ENCODE measurements at places on chromosomes 4 and X.

DNA sequence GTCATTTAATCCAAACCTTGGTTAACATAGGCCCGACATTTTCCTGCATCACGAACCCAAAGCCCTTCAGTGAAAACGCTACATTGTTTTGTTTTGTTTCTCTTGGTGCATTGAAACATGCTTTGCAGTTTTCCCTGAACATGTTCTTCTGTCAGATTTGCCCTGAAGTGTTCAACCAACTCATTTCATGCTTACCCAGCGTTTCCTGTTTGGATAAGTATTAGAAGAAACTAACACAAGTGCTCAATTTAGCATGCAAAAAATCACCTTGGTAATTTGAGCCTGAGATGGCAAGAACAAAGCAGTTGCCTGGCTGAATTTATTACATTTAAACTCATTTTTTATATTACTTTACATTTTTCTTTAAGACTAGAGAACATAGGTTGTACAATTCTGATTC lies 160.1 kb upstream of the VCX3A start:
- DNase-seq, result no peak

GRCh38 chr4:133759428-133759827 lies 442.2 kb downstream of the PABPC4L start:
- no peak for DNase-seq

DNA sequence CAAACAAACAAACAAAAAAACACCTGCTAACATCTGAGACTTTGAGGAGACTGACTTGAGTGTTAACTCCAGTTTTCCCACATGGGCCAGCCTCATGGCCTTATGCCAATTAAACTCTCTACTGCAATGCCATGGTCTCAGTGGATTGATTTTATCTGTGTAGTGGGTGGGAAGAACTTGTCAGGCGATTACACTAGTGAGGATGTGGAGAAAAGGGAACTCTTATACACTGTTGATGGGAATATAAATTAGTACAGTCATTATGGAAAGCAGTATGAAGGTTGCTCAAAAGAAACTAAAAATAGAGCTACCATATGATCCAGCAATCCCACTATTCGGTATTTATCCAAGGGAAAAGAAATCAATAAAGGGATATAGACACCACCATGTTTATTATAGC lies 12.8 kb upstream of the XIAP start:
- no peak for DNase-seq

DNA sequence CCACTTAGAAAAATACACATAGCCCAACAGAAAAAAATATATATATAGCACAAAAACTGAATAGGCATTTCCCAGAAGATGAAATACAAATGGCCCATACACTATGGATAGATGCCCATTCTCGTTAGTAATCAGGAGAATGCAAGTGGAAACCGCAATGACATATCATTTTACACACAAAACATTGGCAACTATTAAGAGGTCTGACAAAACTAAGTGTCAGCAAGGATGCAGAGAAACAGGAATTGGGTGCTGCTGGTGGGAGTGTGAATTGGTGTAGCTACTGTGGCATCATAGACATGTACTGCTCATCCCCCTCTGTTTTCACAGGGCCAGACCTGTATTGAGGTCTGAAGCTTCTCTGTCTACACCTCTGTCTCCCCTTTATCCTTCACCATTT lies 320.0 kb downstream of the IDS start:
- peak; percentile 42 for DNase-seq

DNA sequence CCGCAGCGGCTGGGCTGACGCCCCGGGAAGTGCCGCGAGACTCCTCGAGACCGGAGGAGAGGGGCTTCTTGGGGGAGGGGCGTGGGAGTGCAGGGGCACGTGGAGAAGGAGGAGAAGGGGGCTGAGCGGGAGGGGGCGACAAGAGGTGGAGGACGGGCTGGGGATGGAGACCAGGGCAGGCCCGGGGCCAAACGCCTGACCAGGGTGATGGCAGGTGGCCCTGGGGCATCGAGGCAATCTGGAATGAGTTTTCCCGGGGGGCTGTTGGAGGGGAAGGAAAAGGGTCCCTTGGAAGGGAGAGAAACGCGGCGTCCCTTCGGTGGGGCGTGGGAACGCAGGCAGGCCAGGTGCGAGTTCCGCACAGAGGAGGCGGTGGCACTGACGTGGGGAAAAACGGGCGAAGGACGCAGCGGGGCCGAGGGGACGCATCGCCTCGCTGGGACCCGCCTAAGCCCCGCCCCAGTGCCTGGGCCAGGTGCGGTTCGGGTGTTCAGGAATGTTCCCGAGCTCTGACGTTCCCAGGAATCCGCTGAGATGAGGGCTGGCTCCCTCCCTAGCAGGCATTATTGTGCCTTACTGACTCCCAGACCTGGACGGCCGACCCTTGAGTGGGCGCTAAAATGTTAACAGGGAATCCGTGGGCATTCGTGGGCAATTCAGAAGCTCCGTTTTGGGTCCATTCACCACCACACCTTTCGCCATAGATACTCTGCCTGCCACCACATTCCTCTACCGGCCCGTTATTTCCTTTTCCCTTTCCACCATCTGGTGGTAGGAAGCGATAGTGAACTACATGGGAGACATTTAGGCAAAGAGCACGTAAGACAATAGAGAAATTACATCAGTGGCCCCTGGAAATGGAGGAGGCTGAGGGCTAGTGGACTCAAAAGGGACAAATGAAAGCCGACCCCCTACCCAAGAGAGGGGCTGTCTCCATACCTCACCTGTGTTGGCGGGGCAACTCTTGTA lies 795 bp upstream of the SH3KBP1 start:
- DNase-seq, result peak; percentile 86

DNA sequence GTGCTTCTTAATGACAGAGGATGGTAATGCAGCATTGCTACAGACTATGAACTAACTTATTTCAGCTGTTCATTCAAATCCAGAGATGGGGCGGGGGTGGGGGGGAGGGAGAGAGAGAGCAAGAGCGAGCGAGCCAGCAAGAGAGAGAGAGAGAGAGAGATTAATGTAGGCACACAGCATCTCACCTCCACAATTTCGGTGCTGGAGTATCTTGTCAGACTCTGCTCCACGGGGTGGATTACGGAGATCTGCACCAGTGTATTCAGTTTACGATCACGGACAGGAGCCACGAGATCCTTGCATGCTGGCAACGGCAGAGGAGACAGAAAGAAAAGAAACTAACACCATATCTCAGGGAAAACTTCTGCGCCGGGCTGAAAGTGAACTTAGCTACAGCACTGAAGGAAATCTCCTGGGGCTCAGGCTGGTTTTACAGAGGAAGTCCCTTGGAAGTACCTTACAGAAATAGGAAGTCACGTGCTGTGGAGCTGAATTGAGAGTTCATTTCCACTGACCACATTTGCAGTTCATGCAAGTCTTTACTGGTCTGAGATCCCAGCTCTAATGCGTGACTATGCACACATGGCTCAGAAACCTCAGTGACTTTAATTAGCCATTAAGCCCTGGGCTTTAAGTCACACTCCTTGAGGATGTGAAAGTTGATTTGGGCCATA lies 440.9 kb downstream of the INPP4B start:
- DNase-seq, result peak; percentile 80

All from cardiac fibroblast (primary cell).